ENCODE measurements at places on chromosomes 1 and 21.

- no peak for DNase-seq
Observed at GRCh38 chr1:85607126-85607920, 26.8 kb downstream of the CCN1 start.

GRCh38 chr1:13823936-13824335, 123.9 kb downstream of the PRDM2 start:
- DNase-seq, result no peak

GRCh38 chr1:217088521-217089284, 365.5 kb upstream of the ESRRG start:
- no peak for DNase-seq

DNA sequence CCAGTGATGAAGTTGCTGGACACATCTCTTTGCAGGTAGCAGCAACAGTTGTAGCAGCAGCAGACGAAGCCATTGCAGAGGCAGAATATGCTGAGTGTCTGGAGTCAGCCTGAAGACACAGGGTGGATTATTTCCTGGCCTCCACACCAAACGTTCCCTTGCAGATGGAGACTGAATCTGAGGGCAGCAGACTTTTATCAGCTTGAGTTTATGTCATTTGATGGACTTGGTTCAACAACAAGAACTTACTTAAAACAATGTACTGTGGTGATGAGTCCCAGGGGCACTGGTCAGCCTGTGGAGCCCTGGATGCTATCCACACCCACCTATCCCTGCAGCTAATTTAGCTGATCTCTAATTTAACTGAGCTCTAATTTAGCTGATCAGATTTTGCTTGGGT, 17.1 kb upstream of the MPZL1 start:
- DNase-seq, result no peak

GRCh38 chr1:67307251-67308060, at the start of gene IL12RB2:
IL12RB2 (plus strand) TSS chr1:67307873; CDS start chr1:67320369, 12,496 bp downstream.
- DNase-seq, result no peak

DNA sequence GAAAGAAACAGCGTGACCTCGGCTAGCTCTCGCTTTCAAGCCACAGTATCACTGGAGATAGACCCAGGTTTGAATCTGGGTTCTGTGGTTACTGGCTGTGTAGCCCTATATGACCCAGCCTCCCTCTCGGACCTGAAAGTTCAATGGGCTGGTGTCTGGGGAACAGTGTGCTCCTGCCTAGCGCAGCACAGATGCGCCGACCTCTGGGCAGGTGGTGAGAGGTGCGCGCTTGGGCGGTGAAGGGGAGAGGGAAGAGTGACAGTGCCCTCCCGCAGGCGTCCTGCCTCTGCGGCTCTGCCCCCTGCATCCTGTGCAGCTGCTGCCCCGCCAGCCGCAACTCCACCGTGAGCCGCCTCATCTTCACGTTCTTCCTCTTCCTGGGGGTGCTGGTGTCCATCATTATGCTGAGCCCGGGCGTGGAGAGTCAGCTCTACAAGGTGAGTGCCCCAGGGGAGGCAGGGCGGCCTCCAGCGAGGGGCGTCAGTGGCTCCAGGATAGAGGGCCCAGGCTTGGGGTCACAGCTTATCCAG, 10.5 kb downstream of the SERINC2 start:
- DNase-seq, result no peak

DNA sequence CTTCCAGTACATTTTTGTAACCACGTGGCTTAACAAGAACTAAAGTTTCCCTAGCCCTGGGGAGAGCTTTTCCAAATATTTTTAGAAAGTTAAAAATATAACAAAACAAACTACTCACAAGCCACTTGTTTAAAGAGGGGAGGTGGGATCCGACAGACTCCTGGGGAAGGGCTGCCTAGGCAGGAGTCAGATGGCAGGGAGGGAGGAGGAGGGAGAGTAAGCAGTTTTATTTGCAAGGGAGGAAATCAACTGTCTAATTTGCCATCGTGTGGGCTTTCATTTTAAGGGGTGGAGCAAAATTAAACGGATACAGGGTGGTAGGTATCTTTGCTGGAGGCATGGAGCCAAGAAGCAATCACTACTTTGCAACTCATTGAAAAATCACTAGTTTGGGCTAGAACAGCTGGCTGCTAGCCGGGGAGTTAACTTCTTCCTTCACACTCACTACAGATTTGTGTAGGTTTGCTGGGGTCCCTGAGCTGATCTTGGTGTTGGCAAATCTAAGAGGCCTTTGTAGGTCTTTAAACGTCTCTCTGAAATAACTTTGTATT, 8.8 kb downstream of the BARHL2 start:
- DNase-seq, result no peak

DNA sequence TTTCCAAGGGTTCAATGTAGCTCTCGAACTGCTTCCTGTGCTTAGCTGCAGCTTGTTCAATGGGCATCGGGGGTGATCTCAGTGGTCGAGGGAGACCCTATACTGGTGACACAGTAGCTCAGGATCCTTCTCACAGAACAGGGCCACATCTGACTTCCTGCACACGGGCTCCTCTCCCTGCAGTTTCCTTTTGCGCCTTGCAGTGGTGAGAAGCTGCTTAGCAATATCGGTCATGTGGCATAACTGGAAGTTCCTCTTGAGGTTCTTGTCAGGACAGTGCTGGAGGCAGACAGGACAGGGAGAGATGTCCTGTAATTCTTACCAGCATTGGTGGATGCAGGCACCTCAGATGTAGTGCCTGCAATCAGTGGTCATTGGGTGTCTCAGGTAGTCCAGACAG, 140.5 kb upstream of the MAP1LC3C start:
- DNase-seq, result no peak

- DNase-seq, result no peak
Observed at GRCh38 chr1:37633938-37634243, 801 bp downstream of the RSPO1 start.

GRCh38 chr1:21342961-21343838, 52.9 kb upstream of the ECE1 start:
- no peak for DNase-seq

- no peak for DNase-seq
Observed at GRCh38 chr1:77688939-77689338, 6.5 kb upstream of the ZZZ3 start.

- DNase-seq, result no peak
Observed at GRCh38 chr1:74425676-74426075, 86.7 kb downstream of the LRRC53 start.

GRCh38 chr1:186214791-186215190, 160.3 kb downstream of the TPR start:
- DNase-seq, result no peak

DNA sequence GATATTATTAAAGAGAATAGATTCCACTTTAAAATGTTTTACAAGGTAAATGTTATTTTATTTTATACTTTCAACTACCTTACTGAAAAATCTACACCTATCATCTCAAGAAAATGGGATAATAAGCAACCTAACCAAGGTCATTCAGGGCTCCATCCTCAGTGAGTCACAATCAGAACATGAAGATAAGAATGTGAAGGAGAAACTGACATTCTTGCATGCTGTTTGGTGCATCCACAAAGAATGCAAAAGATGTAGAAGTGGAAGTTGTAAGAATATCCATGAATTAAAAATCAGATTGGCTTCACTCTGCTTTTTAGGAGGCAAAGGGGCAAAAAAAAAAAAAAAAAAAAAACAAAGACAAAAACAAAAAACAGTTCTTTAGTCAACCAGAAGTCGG, 6.5 kb downstream of the WARS2 start:
- DNase-seq, result no peak

DNA sequence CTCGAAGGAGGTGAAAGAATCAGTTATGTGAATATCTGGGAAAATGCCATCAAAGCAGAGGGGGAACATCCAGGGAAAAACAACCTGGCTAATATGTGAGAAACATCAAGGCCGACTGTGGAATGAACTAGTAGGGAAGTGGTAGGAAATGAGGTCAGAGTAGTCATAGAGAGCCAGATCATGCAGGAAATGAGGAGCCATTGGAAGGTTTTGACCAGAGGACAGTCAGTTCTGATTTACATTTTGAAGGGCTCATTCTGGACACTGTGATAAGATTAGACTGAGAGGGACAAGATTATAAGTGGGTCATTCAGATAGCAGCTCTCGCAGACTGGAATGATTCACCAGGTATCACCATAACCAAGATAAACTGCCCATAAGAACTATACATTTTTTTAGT, 63.7 kb downstream of the SYT14 start:
- DNase-seq, result no peak

DNA sequence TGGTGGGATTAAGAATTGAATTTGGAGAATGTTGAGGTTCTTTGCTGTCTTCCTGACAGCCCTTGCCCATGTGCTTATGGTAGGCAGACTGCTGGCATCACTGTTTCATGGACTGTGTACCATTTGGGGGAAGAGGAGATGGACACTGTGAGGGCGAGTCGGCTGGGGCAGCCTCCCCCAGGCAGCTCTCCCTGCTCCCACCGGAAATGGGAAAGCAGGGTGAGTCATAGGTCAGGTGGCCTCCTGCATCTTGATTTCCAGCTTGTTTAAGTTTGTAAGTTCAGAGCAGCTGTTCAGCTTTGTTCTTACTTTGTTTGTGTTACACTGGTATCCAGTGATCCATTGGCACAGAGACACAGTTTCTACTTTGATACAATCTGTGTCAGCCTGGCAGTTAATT, 87.2 kb upstream of the CNIH3 start:
- DNase-seq, result no peak

DNA sequence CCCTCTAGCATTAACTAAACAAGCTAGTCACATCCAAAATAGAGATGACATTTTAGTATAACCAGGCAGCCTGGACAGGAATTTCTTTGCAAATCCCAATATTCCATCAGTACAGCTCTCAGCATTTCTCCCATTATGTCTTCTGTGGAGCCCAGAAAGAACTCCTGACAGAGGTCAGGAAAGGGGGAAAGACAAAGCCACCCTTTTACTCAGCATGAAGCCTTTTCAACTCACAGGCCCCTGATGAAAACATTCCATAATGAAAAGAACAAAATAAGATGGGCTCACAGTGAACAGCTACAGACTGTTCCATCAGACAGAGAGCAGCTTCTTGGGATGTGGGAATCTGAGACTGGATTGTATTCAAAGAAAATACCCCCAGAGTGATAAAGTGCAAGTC, 80.6 kb downstream of the TEX35 start:
- DNase-seq, result no peak

DNA sequence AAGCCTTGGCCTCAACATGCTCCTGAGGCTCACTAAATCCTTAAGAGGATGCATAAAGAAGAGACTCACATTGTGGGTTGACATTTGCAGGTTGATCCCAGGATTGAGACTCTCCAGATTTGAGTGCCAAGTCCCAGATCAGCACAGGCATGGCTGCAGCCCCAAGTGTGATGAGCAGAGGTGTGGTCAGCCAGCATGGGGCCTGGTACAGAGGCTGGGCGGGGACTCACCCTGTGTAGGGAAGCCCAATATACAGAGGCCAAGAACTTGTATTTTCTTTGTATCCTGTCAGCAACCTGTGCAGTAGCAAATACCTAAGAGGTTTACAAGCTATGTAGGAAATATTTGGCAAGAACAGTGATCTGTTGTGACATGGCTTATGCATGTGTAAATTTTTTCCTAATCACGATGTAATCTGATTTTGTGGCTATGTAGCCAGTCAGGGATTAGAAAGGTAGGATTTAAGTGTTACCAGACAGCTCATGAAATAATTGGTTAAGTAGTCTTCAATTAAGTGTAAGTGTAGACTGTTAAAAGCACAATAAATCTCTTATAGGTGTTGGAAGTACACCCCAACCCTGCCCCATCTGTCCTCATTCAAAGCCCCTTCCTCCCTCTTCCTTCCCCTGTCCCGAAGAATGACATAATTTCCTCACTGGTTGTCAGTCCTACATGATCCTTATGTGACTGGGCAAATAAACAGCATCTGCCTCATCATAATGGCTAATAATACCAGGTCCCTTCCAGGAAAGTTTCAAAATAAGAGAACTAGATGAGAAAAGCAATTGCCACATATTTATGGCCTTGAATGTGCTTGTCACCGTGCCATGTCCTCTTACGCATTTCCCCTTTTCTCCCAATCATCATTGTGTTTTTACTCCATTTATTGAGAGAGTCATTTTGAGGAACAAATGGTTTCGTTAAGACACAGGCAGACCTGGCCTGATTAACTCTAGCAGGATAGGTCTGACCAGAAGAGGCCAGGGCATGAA, 120.9 kb downstream of the HLX start:
- DNase-seq, result no peak

DNA sequence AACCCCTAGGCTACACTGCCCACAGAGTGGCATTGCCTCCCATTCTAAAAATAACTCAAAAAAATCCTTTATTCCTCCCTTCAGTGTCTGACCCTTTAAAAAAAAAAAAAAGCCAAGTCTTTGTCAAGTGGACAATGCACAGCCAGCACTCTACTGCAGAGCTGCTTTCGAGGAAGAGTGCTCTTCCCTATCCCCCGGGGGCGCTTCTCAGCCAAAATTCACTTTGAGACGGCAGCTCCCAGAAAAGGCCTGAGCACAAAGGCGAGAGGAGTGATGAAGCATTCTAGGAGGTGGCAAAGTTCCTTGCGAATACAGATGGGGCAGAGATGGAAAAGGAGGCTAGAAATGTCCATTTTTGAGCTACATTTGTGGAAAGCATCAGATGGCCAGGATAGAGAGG, 23.3 kb downstream of the EPHA10 start:
- no peak for DNase-seq

DNA sequence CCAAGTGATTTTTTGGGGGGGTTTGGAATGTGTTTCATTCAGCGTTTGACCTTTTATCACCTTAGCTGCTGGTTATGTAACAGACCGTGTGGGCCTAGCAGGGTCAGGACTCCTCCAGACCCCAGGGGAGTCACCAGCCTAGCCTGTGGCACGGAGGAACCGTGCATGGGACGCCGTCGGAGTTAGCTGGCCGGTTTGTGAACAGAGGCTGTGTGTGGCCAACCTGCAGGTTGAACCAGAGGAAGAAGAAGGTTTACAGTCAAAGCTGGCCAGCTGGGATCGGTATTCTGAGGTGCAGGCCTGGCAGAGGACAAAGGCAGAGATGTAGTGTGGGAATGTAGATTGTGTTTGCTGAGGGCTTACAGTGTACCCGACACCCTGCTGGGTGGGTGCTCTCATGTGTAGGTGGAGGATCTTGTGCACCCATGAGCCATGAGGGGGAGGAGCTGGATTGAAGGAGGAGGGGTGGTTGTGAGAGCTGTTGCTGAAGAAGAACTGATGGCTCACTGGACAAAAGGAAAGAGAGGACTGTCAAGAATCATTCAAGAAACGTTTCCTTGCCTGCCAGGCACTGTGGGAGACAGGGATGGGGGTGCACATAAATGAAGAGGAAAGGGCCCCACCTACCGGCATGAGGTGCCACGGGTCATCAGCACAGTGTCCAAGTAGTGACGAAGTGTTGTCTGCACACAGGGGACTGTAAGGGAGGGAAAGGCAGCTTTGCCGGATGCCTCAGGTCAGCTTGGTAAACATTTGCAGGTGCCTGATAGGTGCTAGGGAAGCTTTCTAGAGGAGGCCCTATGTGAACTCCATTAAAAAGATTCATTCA, 40.0 kb upstream of the PWP2 start:
- DNase-seq, result no peak

- no peak for DNase-seq
Observed at GRCh38 chr1:198465201-198466144, 75.0 kb downstream of the ATP6V1G3 start.

GRCh38 chr1:38992412-38993111, 1.5 kb downstream of the AKIRIN1 start:
- no peak for DNase-seq

DNA sequence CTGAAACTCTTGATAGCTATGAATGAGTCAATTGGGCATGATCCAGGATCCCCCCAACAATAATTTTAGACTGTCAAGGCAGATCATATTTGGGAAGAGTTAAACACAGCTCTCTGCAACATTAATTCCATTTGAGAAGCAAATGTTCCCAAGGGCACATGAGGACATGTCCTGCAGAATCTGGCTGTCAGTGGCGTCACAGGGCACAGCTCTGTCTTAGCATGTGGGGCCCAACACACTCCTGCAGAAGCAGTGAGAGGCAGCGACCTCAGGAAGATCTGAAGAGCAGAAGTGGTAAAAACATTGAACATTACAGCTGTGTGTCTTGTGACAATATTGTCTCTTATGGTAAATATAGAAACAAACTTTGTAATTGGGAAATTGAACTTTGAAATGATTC, 197.1 kb upstream of the PBX1 start:
- DNase-seq, result no peak
